ENCODE measurements at places on chromosomes 1 and 21.

DNA sequence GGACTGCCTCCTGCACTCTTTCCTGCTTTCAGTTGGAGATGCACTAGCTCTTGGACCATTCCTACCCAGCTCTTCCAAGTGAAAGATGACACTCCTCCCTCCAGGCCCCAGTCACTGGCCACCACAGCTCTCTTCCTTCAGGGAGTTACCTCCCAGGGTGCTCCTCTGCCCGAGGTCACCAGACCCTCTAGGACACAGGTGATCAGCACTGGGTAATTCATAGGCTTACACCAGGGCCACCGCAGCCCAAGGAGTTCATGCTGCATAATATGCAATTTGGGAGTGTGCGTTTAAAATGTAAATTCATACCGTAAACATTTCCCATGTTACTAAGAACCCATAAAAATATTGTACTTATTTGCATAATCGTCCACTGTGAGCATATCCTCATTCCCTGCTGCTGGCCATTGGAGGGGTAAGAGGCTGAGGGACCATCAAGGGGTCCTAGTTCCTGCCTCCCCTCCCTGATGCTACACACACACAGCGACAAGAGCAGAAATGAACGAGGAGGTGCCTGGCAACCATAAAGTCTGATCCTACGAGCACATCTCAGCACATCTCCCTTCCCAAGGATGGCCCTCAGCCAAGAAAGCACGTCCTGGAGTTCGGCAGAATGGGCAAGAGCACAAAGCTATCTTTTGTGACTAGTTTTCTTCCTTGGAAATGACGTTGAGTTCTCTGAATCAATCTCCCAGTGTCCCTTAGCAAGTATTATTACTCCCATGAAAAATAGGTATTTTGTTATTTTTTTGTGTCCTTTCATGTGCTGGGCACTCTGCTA lies 222.9 kb upstream of the RAB4A start:
- DNase-seq: no peak

GRCh38 chr1:11448373-11449099 lies 30.4 kb upstream of the DISP3 start:
- peak; percentile 76 for DNase-seq

- DNase-seq: peak; percentile 7
Observed at GRCh38 chr1:203037509-203038190, 11.4 kb downstream of the PPFIA4 start.

DNA sequence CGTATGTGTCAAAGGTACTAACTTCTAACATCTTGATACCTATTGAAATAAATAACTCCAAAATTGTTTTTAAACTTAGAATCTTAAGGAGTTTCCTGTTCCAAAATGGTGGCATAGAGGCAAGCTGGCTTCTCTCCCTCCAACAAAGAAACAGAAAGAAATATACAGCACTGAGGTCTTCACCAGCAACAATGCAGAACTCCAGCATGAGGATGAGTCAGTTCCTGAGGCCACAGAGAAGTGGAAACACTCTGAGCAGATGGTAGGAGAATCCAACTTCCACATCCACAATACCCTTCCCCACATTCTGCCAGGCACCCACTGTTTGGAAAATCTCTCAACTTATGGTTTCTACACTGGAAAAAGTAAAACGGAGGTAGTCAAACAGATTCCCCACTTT lies 12.2 kb upstream of the PPIH start:
- no peak for DNase-seq

- DNase-seq: no peak
Observed at GRCh38 chr1:44423591-44424537, 18.8 kb downstream of the RNF220 start.

- no peak for DNase-seq
Observed at GRCh38 chr1:151868486-151868885, 15.0 kb upstream of the THEM5 start.

DNA sequence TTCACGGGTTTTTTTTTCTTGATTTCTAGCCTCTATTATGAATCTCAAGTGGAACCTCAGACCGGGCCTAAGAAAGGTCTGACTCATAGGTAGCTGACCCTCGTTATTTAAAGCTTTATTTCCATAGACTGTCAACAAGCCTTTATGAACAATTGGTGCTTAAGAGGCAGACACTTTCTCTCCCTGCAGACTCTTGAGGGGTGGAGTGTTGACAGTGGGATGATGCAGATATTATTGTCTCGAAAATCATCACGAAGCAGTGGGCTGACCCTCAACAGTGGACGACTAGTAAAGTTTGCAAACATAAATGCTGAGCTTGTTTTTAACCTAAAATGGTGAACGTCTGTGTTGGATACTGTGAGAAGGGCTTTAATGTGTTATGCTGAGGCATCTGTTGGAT lies 1.8 kb downstream of the SFT2D2 start:
- no peak for DNase-seq

DNA sequence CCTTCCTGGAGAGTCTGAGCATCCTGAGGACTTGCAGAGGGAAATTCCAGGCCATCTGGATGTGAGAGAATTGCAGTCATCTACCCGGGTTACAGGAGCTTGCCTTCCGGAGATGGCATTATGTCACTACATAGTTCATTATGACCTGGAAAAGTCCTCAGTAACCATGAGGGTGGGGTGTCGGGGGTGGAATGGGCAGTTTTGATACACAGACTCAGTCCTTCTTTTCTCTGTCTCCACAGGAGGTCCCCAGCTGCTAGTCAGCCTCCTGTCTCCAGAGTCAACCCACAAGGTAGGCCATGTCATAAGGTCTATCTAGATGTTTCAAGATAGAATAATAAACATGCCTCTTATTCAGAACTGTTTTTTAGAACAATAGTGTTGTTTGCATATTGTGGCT lies 268.2 kb upstream of the SGIP1 start:
- DNase-seq: no peak

- no peak for DNase-seq
Observed at GRCh38 chr1:37949524-37950152, 2.8 kb upstream of the INPP5B start.

GRCh38 chr1:175563236-175563895 lies 180.0 kb downstream of the TNR start:
- DNase-seq: no peak

DNA sequence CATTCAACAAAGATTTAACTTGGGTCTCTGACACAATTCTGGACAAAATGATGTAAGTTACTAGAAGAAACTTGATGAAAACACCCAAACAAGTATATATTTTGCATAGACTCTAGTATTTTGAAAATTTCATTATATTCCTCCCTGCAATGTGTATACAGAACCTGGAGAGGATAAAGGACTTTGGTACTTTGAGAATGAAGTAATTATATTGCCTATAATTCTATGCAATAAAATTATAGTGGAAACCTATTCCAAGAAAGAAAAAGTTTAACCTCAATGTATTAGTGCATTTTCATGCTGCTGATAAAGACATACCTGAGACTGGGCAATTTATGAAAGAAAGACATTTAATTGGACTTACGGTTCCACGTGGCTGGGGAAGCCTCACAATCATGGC lies 1146.1 kb downstream of the KCNT2 start:
- no peak for DNase-seq

GRCh38 chr1:221695301-221695700 lies 46.6 kb downstream of the DUSP10 start:
- DNase-seq: no peak

- no peak for DNase-seq
Observed at GRCh38 chr1:199087144-199087543, 448.3 kb downstream of the PTPRC start.

DNA sequence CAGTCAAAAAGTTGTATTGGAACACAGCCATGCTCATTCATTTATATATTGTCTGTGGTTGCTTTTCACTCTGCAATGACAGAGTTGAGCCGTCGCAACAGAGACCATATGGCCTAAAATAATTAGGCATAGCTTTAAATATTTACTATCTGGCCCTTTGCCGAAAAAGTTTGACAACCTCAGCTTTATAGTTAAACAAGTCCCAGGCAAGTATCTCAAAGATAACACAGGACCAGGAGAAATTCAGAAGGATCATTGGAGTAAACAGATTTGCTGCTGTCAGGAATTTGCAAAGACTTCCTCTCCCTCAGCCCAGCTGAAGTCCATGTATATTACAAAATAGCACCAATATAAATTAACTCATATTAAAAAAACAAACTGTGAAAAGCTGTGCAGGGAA lies 34.4 kb downstream of the NID1 start:
- no peak for DNase-seq

- no peak for DNase-seq
Observed at GRCh38 chr1:175071276-175071943, 3.8 kb downstream of the TNN start.

- DNase-seq: no peak
Observed at GRCh38 chr1:113439277-113439670, 49.0 kb downstream of the MAGI3 start.

- no peak for DNase-seq
Observed at GRCh38 chr21:45642122-45642813, 1.3 kb upstream of the PCBP3 start.

- no peak for DNase-seq
Observed at GRCh38 chr1:30323841-30324240, 399.5 kb downstream of the MATN1 start.

GRCh38 chr1:242629396-242629795 lies 104.9 kb upstream of the PLD5 start:
- no peak for DNase-seq

- DNase-seq: no peak
Observed at GRCh38 chr21:35244514-35244913, 195.4 kb upstream of the RUNX1 start.

DNA sequence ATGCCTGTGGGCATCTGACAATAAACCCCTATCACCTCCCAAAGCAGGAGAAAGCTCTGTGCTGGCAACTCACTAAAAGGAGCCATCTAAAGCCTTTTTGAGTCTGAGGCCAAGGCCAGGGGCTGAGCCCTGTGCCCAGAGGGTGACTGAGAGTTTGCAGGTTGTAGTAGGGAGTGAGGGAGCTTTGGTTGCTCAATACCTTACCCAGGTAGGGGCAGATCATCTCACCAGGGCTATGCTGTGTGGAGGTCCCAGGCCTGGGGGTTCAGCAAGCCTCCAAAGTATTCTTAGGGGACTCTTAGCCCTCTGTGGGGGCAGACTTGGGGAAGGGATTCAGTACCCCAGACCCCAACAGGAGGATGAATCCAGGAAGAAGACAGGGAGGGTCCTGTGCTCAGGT lies 21.2 kb downstream of the S100A7 start:
- no peak for DNase-seq

- DNase-seq: no peak
Observed at GRCh38 chr21:41848533-41848932, 30.6 kb downstream of the PRDM15 start.

DNA sequence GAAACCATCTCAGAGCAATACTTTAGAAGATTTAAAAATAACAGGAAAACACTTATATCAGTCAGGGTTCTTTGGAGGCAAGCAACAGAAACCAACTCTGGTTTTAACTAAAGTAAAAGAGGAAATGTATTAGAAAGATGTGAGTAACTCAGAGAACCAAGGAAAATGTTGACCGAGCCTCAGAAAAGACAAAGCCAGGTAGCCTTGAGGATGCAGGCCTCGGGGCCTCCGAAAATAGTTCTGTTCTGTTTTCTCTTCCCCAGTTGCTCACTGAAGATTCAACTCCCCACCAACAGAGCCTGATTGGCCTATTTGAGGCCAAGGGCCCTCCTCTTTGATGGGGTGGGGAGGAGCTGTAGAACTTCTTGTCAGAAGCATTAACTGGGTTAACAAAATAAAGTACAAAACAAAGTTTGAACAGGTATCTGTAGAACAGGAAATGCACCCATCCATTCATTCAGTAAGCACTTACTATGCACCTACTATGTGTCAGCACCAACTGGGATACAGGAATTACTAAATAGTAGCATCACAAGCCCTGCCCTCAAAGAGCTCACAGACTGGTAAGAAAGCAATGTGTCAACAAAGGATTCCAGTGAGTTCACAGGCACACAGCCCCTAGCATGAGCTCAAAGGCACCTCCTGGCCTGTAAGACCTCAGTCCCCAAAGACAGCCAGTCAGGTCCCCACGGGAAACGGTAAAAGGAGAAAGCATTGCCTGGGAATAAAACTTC lies 12.6 kb downstream of the SLAMF8 start:
- DNase-seq: no peak

DNA sequence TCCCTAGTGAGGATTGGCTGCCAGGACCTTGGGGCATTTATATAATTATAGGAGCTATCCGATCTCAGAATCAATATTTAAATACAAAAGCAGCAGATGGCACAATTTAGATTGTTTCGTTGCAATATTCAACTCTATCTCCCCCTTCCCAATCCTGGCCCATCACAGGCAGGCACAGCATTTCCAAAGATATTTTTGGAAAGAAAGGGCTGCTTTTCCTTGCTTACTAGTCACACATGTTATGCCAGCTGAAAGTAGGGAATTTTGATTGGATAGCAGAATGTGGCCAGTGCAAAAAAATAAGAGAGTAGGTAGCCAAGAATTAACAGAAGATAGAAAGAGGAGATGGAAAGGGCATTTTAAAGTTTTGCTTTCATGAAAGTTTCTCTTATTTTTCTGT lies 37.9 kb downstream of the IL12RB2 start:
- no peak for DNase-seq

DNA sequence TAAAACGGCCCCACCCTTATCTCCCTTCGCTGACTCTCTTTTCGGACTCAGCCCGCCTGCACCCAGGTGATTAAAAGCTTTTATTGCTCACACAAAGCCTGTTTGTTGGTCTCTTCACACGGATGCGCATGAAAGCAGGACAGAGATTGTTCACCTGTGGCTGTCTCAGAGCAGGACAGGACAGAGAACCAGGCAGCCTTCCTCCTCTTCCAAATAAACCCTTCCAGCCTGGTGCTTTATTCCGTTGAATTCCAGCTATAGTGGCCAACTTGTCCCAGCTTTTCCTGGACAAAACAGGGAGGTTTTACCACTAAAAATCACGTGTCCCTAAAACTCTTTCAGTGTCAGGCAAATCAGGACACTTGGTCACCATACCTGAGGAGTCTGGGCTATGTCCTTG lies 9.5 kb upstream of the DMRTB1 start:
- no peak for DNase-seq

DNA sequence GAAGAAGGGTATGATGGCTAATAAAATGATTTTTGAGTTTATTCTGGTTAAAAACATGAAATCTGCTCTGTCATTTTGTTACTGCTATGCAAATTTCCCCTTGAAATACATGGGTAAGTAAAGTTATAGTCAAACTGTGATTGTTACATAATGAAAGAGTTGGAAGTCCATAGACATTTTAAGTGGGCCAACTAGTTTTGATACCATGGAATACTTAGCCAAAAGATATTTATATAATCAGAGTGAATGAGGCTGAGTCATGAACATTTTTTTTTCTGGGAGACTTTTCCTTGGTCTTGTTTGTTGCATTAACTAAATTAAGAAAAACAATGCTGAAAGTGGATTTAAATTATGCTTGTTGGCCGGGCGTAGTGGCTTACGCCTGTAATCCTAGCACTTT lies 58.2 kb upstream of the MPC2 start:
- DNase-seq: no peak

DNA sequence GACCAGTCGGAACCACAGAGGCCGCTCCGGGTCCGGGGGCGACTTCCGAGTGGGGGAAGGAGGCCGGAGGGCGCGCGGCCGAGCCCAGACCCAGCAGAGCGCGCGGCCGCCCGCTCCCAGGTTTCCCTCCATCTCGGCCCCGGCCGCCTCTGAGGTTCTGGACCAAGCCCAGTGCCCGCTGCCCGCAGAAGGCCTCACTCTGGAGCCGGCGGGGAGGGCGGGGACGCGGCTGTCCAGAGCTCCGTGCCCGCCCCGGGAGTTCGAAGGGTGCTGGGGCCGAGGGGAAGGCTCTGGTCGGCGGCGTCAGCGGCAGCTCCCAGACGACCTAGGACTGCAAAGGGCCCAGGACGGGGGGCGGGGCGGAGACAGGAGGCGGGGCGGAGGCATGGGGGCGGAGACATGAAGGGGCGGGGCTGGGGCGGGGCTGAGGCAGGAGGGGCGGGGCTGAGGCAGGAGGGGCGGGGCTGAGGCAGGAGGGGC lies 48.0 kb upstream of the SLC19A1 start:
- DNase-seq: peak; percentile 38

Measured in WERI-Rb-1 (cell line).